ENCODE measurements at places on chromosomes 2 and 18.

GRCh38 chr2:96139181-96139758 is 968 bp upstream of the ASTL start:
- DNase-seq = no peak

DNA sequence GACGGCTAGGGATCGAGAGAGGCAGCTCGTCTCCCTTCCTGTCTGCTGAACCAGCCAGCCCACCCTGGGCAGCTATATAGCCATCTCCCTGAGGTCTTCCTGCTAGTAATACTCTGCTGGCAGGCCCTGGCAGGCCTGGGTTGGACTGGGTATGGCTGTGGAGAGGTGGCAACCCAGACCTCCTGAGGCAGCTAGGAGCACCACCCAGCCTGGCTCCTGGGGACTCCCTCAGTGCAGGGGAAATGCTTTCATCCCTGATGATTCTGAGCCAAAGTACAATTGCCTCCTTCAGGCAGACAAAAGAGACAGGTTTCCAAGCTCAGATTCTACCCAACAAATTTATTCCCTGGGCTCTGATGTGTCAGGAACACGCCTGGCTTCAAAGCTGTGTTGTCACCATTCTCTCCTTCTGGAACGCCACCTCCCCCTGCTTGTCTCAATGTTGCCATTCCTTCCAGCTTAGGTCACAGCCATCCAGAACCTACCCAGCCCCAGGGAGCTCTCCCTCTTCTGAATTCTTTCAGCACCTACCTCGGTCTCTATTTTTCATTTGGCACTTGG is 4.7 kb upstream of the DNAJB2 start:
- no peak for DNase-seq

GRCh38 chr18:79026491-79026890 is 42.7 kb upstream of the ATP9B start:
- no peak for DNase-seq

DNA sequence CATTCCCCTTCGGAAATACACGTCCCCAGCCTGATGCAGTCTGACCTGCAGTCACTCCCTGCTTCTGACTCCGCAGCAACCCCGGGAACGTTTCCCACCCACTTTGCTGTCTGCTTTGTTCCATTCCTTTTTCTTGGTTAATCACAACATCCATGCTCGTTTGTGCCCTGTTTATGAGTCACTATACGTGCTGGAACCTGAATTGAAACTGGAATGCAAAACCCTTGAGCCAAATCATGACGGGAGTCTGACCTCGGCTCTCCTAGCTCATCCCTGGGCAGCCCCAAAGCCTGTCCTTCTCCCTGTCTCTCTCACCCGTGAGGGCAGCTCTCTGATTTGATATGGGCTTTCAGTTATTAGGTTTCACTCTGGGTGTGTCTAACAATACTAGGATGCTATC is 57.1 kb upstream of the RNF152 start:
- no peak for DNase-seq

GRCh38 chr18:57518533-57518932 is 68.0 kb downstream of the FECH start:
- no peak for DNase-seq

DNA sequence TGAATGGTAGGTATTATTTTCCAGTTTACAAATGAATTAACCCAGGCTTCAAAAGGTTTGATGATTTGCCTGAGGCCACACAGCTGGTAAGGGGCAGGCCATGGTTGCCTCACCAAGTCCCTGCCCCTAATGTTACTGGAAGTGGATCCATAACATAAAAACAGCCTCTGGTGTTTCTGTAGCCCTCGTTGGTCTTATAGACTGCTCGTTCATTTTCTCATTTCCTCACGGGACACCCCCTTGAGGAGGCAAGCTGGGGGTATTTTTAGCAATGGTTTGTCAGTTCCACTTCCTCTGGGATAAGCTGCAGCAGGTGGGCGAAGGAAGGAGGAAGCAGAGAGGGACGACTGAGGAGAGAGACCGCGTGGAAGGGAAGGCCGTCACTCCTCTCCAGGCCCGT is 32.9 kb upstream of the NDUFV2 start:
- DNase-seq = no peak

GRCh38 chr2:98807929-98808328 is 77.0 kb upstream of the MGAT4A start:
- DNase-seq = no peak

DNA sequence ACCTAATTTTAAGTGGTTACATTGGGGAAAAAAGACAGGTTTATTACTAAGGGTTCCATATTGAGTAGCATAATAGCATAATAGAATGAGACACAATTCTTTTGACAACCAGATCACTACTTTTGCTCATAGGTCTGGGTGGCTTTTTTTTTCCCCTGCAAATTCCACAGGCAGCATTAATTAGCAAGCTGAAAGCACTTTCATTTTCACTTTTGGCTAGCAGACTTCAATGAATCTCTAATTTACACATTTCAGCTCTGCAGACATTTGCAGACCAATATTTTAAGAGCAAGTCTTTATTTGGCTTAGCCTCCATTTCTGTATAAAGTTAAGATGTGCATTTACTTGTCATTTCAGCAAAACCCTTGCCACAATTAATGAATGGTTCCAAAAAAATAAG is 185.5 kb downstream of the NOL4 start:
- DNase-seq = no peak

Data from GM12892 (cell line).